ENCODE measurements at places on chromosomes 11 and 22.

- DNase-seq = no peak
Observed at GRCh38 chr11:116232364-116232828, 540.4 kb downstream of the BUD13 start.

DNA sequence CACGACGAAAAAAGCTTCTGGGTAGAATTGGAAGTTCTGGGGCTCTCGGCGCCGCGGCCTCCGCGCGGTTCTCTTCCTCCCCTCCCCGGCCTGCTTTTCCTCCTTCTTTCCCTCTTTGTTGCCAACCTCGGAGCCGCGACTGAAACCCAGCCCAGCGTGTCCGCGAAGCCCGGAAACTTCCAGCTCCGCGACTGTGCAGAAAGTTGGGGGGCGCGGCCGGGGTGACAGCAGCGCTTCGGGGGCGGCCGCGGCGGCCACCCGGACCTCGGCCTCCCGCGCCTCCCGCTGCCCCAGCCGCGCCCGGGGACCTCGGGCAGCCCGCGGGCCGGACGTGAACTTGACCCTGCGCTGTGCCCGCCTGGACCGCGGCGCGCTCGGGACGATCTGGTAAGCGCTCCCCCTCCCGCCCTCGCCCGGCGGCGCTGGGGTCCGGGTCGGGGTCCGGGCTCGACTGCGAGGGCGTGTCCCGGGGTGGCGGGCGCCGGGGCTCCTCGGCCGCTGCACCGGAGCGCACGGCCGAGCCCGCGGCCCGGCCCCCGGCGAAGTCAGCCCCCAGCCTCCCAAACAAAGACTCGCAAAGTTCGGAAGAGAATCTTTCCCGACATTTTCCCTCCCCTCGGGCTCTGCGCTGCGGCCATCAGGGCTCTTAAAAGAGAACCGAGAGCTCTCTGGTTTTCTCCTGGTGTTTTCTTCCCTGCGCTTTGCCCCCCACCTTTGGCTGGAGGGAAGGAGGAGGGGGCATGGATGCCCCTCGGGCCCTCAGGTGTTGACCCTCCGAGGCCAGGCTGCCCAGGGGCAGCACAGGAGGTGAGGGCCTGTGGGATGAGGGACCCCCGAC, 67.9 kb upstream of the WNT7B start:
- DNase-seq = peak; percentile 42

GRCh38 chr11:107593951-107594350, 3.0 kb downstream of the ELMOD1 start:
- DNase-seq = no peak

DNA sequence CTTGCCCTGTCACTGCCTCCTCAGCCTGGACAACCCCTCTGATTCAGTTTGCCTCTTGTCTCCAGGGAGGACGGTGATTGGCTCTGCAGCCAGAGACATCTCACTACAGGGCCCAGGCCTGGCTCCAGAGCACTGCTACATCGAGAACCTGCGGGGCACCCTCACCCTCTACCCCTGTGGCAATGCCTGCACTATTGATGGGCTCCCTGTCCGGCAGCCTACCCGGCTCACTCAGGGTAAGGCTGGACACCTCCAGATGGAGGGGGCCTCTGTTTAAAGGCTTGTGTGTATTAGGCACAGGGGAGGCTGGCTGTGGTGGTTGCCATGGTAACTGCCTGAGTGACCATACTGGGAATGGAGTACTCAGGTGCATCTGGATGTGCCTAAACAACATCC, 8.6 kb downstream of the PHLDB1 start:
- DNase-seq = no peak

GRCh38 chr22:44628835-44629234, 73.2 kb upstream of the PRR5 start:
- peak; percentile 30 for DNase-seq

GRCh38 chr11:33779849-33780528, 5.7 kb upstream of the FBXO3 start:
- DNase-seq = no peak

- DNase-seq = peak; percentile 94
Observed at GRCh38 chr11:9273376-9274336, 8.5 kb upstream of the DENND5A start.

- no peak for DNase-seq
Observed at GRCh38 chr22:29663180-29663821, 56.5 kb upstream of the CABP7 start.

- DNase-seq = no peak
Observed at GRCh38 chr11:22454461-22455090, 116.4 kb downstream of the SLC17A6 start.

All from suppressor macrophage treated with lipopolysaccharide for 4 hours (primary cell).